Stimulated activated CD8-positive, alpha-beta memory T cell treated with anti-CD3 and anti-CD28 coated beads, Interleukin-2, amount 100 ng/mL, for 1 hour (primary cell): ENCODE measurements at places on chromosomes 16 and 17.

DNA sequence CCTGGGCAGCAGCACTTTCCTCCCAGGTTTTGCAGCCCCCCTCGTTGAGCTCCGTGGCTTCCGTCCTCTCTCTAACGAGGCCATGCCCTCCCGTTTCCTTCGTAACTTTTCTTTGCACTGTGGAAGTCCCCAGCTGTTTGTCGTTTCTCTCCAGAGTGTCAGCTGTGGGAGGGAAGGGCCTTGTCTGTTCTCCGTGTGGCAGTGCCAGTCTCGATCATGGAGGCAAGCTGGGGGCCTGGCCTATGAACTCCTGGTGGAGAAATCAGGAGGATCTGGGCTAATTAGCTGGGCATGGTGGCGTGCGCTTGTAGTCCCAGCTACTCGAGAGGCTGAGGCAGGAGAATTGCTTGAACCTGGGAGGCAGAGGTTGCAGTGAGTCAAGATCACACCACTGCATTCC is 28.3 kb downstream of the TBCD start:
- no peak for DNase-seq

- DNase-seq = no peak
These were observed 15.9 kb upstream of the RPRML start for GRCh38 chr17:46994993-46995392.

DNA sequence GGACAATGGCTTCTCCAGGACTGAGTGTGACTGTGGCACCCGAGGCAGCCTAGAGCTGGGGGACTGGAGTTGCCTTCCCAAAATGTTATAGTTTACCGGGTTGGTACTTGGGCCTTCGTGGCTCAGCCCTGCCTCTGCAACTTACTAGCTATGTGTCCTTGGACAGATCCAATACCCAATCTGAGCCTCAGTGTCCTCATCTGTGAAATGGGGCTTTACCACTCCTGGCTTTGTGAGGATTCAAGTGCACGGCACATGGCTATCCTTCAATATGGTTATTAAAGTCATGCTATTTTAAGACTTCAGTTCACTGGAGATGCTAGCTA is 9.6 kb downstream of the IRX5 start:
- DNase-seq = no peak

- no peak for DNase-seq
These were observed 52.6 kb downstream of the BCAS3 start for GRCh38 chr17:60730273-60730672.

GRCh38 chr17:63426041-63426916 is 19.8 kb downstream of the CYB561 start:
- DNase-seq = no peak

DNA sequence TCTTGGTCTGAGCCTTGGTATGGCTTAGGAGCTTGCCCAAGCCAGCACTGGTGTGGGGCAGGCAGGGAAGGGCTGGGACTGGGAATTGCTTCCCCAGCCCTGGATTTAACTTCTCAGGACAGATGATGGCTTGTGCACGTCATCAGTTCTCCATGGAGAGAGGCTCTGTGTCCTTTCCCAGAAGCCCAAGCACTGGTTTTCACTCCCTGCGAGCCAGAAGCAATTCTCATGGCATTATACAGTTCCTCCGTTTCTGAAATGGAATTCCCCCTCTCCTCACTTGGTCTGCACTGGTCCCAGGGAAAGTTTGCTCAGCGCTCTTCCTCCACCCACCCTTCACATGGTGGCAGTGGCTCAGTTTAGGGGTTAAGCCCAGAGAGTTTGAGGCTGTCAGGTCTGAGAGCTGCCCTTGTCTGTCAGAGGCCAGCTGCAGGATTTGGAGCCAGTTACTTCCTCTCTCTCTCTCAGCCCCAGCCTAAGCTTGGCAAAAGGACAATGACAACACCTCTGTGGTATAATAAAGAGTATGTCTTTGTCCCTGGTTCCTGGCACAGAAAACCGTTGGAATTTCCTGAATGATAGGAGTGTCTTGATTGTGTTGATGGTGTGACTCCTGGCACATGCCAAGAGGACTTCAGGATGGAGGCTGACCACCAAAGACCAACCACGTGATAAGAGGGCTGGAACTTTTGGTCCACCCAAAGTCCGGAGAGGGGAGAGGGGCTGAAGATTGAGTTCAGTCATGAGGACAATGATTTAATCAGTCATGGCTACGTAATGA is 219.6 kb upstream of the TNRC6C start:
- DNase-seq = no peak

DNA sequence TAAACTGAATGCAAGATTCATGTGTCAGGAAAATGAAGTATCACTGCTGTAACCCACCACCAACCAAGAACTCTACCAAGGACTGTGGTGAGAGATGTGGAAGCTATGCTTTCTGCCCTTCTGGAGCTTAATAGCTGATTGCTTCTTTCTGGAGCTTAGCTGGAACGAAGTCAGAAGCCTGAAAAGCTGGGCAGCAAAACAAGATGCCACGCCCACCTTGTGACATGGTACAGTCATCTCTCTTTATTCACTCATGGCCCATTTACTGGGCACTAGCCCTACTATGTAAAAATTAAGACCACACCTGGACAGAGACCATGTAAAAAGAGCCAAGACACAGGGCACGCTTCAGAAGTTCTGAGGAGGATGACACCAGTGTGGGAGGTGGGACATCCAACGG is 48.1 kb downstream of the TEX2 start:
- DNase-seq = no peak

DNA sequence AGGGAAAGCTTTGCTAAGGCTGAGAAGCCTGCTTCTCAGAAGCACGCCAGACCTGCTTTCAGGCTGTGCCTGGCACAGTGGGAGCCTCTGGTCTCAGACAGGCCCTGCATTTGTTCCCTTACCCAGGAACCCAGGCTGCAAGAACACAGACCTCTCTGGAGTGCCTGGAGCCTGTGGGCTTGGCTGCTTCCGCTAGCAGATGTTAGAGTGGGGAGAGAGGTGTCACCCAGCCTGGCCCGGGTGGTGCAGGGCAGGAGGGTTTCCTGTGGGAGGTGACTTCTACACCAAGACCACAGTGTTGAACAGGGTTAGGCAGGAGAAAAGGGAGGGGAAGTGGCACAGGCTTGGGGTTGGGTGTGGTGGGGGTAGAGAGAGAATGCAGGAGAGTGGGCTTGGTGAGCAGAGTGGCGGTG is 35.8 kb upstream of the ADGRG1 start:
- peak; percentile 52 for DNase-seq

- DNase-seq = no peak
These were observed 12.0 kb downstream of the KCNJ2 start for GRCh38 chr17:70181376-70181775.

DNA sequence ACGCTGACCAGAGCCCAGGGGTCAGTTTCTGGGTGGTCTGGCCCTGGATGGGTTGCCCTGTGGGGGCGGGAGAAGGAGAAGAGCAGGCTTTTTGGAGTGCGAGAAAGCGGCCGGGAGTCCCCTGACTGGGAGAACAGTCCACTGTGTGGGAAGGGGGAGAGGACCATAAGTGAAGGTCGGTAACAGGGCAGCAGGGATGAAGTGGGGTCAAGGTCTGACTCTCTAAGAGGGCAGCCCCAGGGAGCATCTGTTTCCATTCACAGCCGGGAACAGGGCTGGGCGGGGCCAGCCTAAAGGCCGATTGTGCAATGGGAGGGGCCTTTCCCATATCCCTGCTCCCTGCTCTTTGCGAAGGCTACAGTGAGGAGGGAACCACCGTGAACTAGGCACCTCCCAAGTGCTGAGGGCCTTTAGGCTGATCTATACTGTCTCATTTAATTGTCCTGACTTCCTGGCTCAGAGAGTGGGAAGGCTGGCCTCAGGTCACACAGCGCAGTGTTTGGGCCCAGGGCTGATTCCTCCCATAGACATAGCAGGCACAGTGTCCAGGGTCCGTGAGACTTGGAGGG is 10.4 kb upstream of the WFDC1 start:
- no peak for DNase-seq

GRCh38 chr16:69381231-69381630 is 4.6 kb downstream of the TERF2 start:
- no peak for DNase-seq

DNA sequence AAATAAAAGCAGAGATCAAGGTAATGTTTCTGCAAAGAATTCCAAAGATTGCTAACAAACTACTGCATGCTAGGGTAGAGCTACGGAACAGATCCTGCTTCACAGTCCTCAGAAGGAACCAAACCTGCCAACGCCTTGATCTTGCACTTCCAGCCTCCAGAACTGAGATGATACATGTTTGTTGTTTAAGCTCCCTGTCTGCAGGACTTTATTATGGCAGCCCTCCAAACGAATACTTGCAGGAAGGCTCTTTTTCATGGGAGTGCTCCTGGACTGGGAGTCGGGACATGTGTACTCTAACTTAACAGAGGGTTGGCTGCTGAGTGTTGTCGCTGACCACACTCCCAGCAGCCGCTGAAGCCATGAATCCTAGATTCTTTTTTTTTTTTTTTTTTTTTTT is 808.8 kb upstream of the EEF2KMT start:
- DNase-seq = no peak

- DNase-seq = no peak
These were observed 45.0 kb downstream of the TEX2 start for GRCh38 chr17:64218066-64218465.

DNA sequence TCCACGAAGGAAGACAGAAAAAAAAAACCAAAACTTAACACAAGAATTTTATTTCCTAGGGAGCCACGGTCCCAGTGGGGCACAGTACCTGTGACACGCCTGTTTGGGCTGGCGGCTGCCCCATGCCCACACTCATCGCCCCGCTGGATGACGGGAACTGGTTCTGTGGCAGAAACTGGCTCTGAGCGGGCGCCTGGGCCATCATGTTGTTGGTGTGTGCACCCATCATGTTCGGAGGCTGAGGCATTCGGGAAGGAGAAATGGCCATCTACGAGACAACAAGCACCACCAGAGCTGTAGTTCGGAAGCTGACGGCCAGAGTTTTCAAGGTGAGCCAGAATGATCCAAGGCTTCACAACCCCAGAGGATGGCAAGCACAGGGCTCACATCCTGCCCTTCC is 56.3 kb upstream of the TRAP1 start:
- no peak for DNase-seq

DNA sequence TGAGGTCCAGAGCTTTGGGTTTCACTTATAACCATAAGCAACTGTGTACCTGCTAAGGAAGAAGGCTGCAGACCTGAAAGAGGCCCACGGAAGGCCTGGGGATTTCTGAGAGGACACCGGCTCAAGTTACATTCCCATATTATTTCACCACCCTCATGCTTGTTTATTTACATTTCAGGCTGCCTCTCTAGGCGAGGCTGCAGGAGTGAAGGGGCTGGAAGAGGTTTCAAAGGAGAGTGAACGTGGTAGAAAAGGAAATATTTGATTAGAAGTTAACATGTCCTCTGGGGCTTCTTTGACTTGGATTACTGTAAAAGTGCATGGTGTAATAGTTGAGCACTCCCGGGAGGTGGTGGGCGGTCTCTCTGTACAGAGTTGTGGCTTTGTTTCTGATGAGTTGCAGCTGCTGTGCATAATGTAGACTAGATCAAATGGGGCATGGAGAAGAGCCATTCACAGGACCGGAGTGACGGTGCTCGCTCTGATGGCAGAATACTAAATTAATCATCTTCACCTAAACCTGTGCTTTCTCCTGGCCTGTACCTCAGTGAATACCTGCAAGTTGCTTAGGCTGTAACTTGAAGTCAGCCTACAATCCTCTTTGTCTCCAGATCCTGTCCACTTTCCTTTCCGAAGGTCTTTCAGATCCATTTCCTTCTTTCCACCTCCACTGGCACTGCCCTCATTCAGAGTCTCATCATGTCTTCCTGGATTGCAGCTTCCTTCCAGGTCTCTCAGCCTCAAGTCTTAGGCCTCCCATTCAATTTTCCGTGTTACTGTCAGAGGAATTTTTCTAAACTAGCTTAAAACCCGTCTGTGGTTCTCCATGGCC is 1.9 kb upstream of the CPD start:
- DNase-seq = no peak

DNA sequence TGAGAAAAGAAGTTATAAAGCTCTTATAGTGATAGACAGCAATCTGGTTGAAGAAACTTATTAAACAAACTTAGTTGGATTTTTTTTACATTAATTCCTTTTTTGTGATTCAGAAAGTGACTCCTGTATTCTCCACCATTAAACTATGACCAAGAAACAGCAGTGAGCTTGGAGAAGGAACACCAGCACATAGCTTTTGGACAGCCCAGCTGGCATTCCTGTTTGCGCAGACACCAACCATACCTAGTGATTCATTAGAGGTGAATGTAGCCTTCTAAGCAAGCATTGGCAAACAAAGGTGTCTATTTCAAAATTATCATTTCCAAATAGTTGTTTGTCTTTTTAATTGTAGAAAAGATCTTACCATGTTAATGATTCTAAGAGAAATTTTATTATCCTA is 94.4 kb downstream of the STXBP4 start:
- no peak for DNase-seq

DNA sequence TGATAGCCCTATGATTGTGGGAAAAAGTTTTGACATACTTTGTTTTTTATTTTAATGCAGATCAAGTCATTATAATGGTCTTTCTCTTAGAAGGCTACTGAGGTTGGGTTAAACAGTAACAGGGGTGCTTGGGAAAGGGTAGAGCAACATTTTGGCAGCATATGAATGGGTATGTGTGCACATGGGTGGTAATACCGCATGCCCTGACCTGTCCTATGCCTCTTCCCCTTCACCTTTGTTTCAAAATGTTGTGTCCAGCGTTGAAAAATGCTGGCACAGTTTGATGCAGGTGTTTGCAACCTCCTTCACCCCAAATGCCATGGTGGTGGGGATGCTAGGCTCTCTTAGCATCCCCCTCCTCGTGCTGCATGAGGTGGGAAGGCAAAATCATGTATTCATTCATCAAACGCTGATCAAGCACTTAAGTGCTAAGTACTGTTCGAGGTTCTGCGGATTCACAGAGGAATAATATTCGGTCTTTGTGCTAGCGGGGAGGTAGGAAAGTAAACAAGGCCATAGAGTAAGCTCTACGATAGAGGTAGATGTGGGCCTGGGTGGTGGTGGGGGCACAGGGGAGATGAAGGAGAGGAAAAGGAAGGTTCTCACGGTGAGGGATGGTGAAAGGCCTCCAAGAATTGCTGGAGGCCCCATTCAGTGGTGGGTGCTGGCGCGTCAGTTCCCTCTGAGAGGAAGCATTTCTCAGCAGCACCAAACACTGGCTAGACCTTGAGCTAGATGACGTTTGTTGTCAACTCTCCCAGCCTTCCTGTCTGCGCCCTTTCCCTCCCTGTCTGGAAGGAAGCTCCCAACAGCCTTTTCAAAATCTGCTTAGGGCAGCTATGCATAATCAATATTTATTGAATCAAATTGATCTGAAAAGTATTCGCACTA is 13.3 kb upstream of the MARCHF10 start:
- no peak for DNase-seq

- no peak for DNase-seq
These were observed 11.3 kb upstream of the PRR29 start for GRCh38 chr17:63986821-63987220.

GRCh38 chr16:20789130-20789529 is 17.1 kb downstream of the ERI2 start:
- no peak for DNase-seq
